ENCODE measurements at places on chromosomes 6 and 20. TPM values are rescaled to one million over a fixed set of nuclear protein-coding genes. Genes with fewer than 3 reads are reported as not detected.

Gene SCRT2
- 0.40 TPM for total RNA-seq

Gene HMGA1
- 35.9 TPM for total RNA-seq

Gene FAM217A
- not detected for total RNA-seq

Gene SEMG2
- total RNA-seq = not detected

Gene MMP24
- 24.2 TPM for total RNA-seq

Gene CFAP206
- total RNA-seq = 11.5 TPM

Gene DEFB114
- not detected for total RNA-seq

Gene APOBEC2
- total RNA-seq = 1.1 TPM

Gene SLC22A7
- 0.28 TPM for total RNA-seq

Gene CALHM4
- 0.22 TPM for total RNA-seq

Gene NOX3
- total RNA-seq = not detected

Gene OPRM1
- 2.8 TPM for total RNA-seq

Gene C20orf141
- not detected for total RNA-seq

GRCh38 chr6:583635-584034 lies 73.3 kb downstream of the HUS1B start:
- no peak overlapping the region for H3K27ac ChIP-seq
- no peak overlapping the region for H3K4me3 ChIP-seq
- H3K27me3 ChIP-seq = no peaks in the 10 kb centered on the region
- peaks cover 4% of the 10 kb centered on the region for H3K4me1 ChIP-seq

GRCh38 chr20:14879020-14879697 lies 541.7 kb upstream of the FLRT3 start:
- no peaks in the 10 kb centered on the region for H3K27me3 ChIP-seq
- no peak overlapping the region for H3K27ac ChIP-seq
- H3K36me3 ChIP-seq = no peaks in the 10 kb centered on the region

DNA sequence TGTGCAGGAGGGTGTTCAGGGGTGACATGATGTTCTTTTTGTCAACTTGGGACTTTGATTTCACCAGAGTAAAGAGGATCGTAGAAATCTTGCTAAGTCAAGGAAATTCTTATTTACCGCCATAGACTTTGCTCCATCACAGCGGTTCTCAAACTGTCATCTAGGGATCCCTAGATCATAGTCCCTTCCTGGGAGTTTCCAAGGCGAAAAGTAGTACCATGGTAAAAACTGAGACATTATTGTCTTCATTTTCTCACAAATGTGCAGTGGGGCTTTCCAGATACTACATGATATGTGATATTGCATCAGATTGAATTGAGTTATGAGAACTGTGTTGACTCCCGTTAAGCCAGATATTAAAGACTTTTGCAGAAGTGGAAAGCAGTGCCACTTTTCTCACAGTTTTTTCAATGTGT lies 79.7 kb downstream of the JARID2 start:
- H3K4me3 ChIP-seq = no peak overlapping the region
- no peaks in the 10 kb centered on the region for H3K27me3 ChIP-seq
- peaks cover 15% of the 10 kb centered on the region for H3K4me1 ChIP-seq
- H3K36me3 ChIP-seq = no peaks in the 10 kb centered on the region
- H3K27ac ChIP-seq = no peak overlapping the region

DNA sequence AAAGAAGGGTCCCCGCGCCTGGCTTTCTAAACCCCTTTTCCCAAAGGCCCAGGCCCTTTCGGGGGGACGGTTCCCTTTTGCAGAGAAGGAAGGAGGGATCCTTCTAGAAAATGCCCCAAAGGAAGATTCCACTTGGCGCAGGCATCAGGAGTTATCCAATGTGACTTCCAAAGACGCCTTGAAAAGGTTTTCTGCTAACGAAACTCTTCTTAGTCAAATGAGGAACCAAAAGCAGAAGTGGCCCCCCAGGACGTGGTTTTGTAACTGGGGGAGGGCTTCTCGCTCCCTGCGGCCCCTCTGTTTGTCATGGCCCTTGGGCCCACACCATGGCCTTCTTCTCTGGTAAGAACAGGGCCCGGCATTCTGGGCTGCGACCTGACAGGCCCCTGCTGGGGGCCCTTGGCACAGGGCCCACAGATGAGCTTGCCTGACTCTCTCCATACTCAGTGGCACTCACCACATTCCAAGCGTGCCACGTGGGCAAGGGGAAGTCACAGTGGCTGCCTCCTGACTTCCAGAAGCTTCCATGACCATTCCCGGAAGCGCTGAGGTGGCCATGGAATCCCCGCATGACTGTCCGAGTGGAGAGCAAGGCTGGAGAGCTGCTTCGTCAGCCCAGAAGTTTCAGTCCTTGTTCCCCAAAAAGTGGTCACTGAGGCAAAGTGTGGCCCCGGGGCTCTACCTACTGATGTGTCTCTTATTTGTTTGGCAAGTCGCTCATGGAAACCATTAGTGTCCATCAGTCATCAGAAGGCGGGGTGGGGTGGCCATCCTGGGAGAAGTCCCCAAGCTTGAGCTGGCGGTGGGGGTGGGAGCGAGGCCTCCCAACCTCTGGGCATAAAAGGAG lies 834 bp upstream of the CTSZ start:
- DNase-seq = peak; percentile 12
- H3K4me3 ChIP-seq = no peak overlapping the region
- H3K4me1 ChIP-seq = peaks cover 45% of the 10 kb centered on the region
- H3K27ac ChIP-seq = peak overlapping the region; percentile 47

DNA sequence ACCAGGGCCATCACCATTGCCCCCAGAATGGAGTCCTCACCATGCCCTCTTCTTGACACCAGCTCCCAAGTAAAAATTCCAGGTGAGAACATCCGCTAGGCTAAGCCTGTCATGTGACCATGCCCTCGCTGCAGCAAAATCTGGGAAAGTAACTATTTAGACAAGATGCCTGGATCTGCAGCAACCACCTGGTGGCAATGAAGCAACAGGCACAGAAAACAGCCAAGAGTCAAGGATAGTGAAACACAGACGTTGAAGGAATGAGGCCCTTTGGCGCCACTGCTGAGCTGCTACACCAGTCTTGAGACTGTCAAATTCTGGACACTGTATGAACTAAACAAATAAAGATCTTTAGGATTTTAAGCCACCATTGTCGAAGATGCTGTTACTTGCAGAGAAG lies 30.1 kb upstream of the TGM6 start:
- DNase-seq = no peak
- no peaks in the 10 kb centered on the region for H3K27me3 ChIP-seq
- H3K27ac ChIP-seq = no peak overlapping the region
- H3K36me3 ChIP-seq = no peaks in the 10 kb centered on the region
- H3K4me1 ChIP-seq = no peaks in the 10 kb centered on the region

DNA sequence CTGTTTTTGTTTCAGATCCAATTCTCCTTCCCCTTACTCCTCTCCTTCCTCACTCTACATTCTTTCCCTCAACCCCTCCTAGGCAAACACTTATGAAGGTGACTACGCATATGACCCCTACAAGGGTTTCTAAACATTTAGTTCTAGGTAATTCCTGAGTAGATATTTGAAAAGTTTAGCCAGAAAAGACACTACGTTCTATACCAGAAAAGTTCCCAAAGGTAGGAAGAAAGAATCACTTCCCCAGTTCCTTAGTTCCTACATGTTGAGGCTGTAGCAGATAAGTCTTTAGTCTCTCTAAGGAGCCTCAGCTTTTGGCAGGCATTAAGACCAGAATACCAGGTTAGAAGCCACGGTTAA lies 11.6 kb downstream of the POU3F2 start:
- H3K4me3 ChIP-seq = peak overlapping the region; percentile 50
- peaks cover 59% of the 10 kb centered on the region for H3K27me3 ChIP-seq
- H3K4me1 ChIP-seq = peaks cover 46% of the 10 kb centered on the region
- DNase-seq = no peak
- H3K36me3 ChIP-seq = peaks cover 24% of the 10 kb centered on the region
- no peak overlapping the region for H3K27ac ChIP-seq

DNA sequence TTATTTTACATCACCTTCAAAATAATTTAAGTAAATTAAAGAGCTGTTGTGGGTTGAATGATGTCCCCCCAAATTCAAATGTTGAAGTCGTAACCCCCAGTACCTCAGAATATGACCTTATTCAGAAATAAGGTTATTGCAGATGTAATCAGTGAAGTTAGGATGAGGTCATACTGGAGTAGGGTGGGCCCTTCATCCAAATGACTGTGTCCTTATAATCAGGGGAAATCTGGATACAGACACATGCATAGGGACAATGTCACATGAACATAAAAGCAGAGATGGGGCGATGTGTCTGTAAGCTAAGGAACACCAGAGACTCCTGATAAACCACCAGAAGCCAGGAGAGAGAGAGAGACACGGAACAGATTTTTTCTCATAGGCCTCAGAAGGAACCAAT lies 13.3 kb upstream of the IL20RA start:
- no peaks in the 10 kb centered on the region for H3K36me3 ChIP-seq
- no peaks in the 10 kb centered on the region for H3K27me3 ChIP-seq
- no peak for DNase-seq
- H3K27ac ChIP-seq = no peak overlapping the region
- H3K4me1 ChIP-seq = no peaks in the 10 kb centered on the region

DNA sequence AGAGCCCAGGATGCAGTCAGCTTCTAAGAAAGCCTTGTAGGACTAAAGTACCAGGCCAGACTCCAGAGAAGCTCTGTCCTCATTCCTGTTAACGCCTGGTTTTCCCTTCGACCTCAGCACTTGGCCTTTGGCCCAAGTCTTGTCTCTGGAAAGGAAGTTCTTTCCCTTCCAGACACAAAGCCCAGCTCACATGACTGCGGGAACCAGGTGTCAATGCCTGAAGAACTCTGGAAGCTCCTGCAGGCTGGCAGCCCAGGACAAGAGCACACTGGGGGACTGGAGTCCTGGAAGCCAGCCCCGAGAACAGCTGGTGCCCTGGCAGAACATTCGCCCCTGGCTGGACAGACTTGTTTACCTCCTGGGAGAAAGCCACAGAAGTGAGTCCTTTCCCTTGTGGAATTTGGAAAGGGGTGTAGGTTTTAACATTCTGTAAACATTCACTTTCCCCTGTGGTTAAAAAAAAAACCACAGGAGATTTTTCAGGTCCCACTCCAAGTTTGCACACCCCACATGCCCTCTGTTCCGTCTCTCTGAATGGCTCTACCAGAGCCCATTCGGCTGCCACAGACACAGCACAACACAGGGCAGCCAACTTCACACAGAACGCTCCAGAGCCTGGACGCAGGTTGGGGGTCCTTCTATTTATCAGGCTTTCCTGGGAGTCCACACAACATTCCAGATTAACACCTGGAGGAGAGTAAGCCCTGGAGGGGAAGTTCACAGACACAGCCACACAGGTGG lies 18.1 kb downstream of the ACSS1 start:
- H3K36me3 ChIP-seq = peaks cover 29% of the 10 kb centered on the region
- DNase-seq = no peak
- H3K4me1 ChIP-seq = peaks cover 86% of the 10 kb centered on the region

DNA sequence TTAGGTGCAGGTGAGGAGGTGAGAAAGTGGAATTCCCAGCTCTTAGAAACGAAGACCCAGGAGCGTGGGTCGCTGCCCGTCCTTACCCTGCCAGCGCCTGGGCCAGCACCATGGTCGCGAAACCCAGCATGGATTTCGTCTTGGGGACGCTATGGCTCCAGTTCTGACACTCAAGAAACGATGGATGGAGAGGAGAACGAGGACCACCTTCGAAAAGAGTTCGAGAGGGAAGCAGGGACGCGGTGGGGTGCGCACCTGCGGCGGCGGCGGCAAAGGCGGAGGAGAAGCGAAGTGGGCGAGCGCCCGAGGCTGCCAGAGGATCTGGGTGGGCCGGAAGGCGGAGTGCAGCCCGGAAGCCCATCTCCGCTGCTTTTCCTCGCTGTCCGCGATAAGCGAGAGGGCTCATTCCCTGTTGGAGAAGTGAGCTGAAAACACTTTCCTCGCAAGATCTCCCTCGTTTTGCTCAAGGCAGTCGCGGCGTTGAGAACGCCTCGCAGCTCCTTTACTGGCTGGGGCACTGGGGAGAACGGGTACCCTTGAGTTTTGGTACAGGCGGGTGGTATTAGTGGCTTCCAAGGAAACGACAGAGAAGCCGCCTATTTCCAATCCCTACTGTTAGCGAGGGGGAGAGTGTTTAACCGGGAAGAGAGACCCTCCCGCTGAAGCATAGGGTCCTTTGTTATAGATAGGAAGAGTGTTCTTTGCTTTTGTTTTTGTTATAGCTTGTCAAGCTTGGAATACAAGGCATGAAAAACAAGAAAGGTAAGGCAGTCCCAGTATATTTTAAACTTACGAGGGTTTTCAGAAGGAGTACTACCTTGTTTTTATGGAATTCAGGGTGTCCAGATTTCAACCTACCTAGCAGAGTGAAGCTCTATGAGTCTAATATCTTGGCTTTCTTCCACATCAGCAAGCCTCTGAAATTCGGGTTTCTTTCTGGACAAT lies 109.5 kb downstream of the TRIM27 start:
- peaks cover 11% of the 10 kb centered on the region for H3K4me1 ChIP-seq
- H3K4me3 ChIP-seq = no peak overlapping the region
- peaks cover 100% of the 10 kb centered on the region for H3K27me3 ChIP-seq
- H3K36me3 ChIP-seq = no peaks in the 10 kb centered on the region
- no peak for DNase-seq
- no peak overlapping the region for H3K27ac ChIP-seq

- peaks cover 3% of the 10 kb centered on the region for H3K4me1 ChIP-seq
- H3K27me3 ChIP-seq = no peaks in the 10 kb centered on the region
- no peaks in the 10 kb centered on the region for H3K36me3 ChIP-seq
Observed at GRCh38 chr6:90136176-90136575, 160.5 kb downstream of the BACH2 start.

GRCh38 chr20:22586645-22587310 lies 2.4 kb upstream of the FOXA2 start:
- no peaks in the 10 kb centered on the region for H3K36me3 ChIP-seq
- H3K4me1 ChIP-seq = peaks cover 34% of the 10 kb centered on the region
- DNase-seq = no peak
- H3K27me3 ChIP-seq = peaks cover 94% of the 10 kb centered on the region
- no peak overlapping the region for H3K4me3 ChIP-seq

DNA sequence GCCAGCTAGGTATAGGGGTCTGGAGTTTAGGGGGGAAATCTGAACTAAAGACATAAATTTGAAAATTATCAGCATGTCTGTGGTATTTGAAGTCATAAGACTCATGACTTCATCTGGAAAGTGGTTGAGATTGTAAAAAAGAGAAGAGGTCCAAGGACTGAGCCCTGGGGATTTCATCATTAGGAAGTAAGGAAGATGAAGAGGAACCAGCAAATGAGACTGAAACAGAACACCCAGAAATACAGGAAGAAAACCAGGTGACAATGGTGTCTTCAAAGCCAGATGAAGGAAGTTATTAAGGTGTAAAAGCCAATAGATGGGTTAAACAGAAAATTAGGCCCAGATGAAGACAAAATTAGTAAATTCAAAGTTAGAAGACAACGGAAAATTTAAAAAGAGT lies 49.1 kb upstream of the UBR2 start:
- no peak for DNase-seq
- H3K27me3 ChIP-seq = no peaks in the 10 kb centered on the region
- H3K4me3 ChIP-seq = no peak overlapping the region
- no peaks in the 10 kb centered on the region for H3K4me1 ChIP-seq

DNA sequence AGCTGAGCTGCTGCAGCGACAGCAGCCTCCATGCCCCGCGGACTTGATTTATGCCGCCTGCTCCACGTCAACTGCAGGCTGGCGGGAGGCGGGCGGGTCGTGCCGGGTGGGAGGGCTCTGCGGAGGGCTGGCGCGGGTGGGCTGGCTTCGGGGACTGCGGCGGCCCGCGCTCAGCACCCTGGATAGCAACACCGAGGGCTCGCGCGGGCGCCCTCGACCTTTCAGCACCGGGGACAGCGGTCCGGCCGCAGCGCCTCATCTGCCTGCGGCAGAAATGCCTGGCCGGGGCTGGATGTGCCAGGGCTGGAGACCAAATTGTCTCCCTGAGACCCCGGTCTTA lies 792 bp downstream of the SNAP25 start:
- H3K27ac ChIP-seq = peak overlapping the region; percentile 87
- H3K4me3 ChIP-seq = peak overlapping the region; percentile 76
- peak; percentile 94 for DNase-seq
- no peaks in the 10 kb centered on the region for H3K36me3 ChIP-seq
- H3K27me3 ChIP-seq = no peaks in the 10 kb centered on the region
- peaks cover 12% of the 10 kb centered on the region for H3K4me1 ChIP-seq

All from spinal cord (tissue), 10 donors.